ENCODE measurements at places on chromosomes 3 and 15.

GRCh38 chr3:135944831-135945230 is 20.7 kb upstream of the PPP2R3A start:
- no peak for DNase-seq

DNA sequence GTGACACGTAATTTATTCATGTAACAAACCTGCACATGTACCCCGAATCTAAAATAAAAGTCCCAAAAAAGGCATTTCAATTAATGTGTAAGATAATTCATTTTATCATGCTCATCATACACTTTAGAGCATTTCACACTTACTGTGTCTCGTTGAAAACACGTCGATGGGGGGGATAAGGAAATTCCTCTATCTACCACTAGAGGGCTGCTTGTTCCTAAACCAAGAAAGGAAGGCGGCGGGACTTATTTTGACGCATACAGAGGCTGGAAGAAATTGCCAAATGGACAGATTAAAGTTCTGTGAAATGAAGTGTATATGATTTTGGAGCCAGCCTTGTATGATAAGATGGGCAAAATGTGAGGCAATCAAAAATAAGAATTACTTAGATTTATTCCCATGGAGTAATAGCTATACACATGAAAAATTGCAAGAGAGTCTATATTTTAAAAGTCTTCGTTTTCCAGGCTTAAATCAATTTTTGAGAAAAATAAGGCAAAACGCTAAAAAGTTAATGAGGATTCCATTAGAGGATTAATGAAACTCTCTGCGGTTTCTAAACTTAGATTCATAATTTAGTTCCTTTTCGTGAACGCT is 346.8 kb downstream of the CNTN3 start:
- no peak for DNase-seq

- DNase-seq, result no peak
These were observed 172.6 kb downstream of the PLCL2 start for GRCh38 chr3:17057321-17057720.

DNA sequence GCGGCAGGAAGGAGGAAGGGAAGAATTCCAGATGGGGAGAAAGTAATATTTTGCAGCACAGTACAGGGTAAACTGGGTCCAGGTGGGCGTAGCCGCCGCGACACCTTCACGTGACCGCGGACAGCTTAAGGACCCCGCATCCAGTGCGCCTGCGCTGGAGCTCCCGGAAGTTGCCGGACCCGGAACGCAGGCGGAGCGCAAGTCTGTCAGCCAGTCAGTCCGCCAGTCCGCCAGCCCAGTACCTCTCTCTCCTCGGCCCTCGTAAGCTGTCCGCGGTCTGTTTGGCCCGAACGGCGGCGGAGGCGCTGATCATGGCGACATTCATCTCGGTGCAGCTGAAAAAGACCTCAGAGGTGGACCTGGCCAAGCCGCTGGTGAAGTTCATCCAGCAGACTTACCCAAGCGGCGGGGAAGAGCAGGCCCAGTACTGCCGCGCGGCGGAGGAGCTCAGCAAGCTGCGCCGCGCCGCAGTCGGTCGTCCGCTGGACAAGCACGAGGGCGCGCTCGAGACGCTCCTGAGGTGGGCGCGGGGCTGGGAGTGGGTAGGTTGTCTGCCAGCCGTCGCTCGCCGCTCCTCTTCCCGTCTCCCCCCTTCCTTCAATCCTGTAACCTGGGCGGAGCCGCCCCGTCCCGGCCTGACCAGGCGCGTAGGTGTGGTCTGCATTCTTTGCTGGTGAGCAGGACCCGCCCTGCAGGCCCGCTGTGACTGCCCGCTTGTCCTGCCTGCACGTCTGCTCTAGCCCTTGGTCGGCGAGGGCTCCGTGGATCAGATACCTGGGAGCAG is at the start of gene PDCD6IP:
Gene PDCD6IP, plus strand, starts transcription at position 213 of the 784 bp plus-strand sequence. Its CDS starts 99 bp downstream, at position 312.
- peak; percentile 91 for DNase-seq

GRCh38 chr3:13477943-13478342 is 2.2 kb upstream of the HDAC11 start:
- DNase-seq, result peak; percentile 30

GRCh38 chr3:158766364-158766763 is 34.1 kb upstream of the RARRES1 start:
- no peak for DNase-seq

DNA sequence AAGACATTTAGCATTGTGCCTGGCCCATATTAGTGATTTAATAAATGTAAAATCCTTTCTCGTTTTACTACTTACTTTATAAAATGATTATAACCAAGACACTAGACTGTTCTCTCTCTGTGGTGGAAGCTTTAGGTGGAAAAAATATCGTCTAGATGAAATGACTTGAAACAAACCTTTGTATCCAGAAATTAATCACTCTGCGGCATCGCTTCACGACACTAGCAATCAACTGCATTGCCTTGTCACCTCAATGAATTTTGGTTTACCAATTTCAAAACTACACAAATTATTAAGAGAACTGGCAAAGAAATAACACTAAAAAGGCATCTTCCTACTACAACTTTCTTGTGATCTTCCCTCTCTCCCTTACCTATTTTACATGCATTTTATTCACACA is 627.2 kb upstream of the ROBO1 start:
- no peak for DNase-seq
